ENCODE measurements at places on chromosomes 13 and 19.

- DNase-seq: no peak
Measured at GRCh38 chr13:102443249-102443648, 41.4 kb upstream of the FGF14 start.

DNA sequence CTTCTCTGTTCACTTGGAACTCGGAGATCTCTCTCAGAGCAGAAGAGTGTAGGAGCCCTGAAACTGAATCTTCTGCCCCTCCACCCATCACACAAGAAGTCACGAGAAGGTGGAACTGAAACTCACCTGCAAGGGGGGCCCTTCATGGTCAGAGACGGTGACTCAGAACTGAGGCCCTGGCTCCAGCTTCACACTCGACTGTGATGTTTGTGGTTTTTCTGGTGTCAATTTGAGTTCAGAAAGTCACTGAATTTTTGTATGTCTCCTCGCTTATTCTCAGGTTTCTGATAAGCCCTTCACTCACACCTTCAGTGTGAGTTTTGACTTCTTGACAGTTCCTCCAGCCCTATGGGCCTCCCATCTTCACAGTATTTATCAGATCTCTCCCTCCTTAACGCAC is 23.1 kb downstream of the SIGLEC5 start:
- peak; percentile 62 for DNase-seq

- DNase-seq: no peak
Measured at GRCh38 chr19:2716722-2717637, 4.2 kb downstream of the DIRAS1 start.

- no peak for DNase-seq
Measured at GRCh38 chr19:27741236-27741635, 1471.7 kb downstream of the UQCRFS1 start.

DNA sequence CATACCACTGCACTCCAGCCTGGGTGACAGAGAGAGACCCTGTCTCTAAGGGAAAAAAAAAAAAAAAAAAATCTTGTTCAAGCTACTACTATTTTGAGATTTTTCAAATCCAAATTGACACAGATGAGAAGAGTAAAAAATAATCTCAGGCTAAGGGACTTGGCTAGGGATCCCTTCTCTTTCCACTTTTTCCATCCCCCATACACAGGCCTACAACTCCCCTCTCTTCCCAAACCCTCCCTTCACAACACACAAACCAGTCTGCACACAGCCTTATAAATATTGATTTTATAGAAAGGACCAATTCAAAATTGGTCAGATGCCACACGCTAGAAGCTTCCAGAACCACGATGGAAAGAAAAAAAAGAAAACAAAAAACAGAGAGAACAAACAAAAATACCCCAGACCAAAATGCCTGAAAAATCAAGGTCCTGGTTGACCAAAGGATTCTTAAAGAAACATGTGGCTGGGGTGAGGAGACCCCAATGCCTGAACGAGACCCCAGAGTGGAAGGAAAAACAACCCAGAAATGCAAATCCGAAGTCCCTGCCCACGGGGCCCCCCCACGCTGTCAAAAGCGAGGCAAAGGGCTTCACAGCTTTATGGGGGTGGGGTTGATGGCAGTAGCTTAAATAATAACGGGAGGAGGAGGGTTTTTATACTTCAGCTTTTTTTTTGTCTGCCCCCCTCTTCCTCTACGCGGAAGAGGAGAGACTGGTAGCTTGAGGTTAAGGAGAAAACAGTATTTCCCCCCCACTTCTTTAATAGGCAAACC is 18.1 kb downstream of the QPCTL start:
- no peak for DNase-seq

- DNase-seq: no peak
Measured at GRCh38 chr13:49256841-49257240, 9.1 kb downstream of the CDADC1 start.

DNA sequence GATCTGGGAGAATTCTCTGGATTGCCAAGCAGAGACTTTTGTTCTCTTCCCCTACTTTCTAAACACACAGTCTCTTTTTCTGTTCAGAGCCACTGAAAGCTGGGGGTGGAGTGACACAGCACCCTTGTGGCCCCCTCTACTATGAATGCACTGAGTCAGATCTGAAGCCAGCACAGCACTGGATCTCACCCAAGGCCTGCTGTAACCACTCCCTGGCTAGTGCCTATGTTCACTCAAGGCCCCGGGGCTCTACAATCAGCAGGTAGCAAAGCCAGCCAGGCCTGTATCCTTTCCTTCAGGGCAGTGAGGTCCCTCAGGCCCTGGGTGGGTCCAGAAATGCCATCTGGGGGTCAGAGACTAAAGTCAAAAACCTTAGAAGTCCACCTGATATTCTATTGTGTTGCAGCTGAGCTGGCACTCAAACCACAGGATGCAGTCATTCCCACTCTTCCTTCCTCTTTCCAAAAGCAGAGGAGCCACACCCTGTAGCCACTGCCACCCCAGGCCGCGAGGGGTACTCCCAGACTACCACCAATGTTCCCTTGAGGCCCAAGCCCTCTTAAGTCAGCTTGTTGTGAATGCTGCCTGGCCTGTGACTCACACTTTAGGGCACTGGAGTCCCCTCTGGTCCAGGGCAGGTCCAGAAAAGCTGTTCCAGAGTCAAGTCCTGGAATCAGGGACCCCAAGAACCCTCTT is 110.1 kb upstream of the RXFP2 start:
- DNase-seq: no peak

GRCh38 chr19:17860331-17860992 is 752 bp downstream of the RPL18A start:
- no peak for DNase-seq

DNA sequence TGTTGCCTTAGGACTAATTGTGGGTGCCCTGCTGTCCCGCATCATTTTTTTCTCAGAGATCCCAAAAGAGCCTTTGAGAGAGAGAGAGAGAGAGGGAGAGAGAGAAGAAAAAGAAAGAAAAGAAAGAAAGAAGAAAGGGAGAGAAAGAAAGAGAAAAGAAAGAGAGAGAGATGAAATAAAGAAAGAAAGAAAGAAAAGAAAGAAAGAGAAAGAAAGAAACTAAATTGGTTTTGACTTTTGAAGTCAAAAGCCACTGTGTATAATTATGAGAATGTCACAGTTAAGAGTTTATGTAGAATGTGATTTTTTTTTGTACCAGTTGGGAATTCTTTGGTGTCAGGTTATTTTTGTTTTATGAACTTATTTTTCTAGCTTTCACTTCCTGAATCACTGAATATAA is 43.4 kb upstream of the AKAP11 start:
- DNase-seq: no peak

- no peak for DNase-seq
Measured at GRCh38 chr19:31306006-31306753, 43.1 kb downstream of the TSHZ3 start.

- DNase-seq: peak; percentile 85
Measured at GRCh38 chr13:114065141-114065925, 67.1 kb downstream of the RASA3 start.

- DNase-seq: no peak
Measured at GRCh38 chr19:51075998-51076397, 6.7 kb downstream of the KLK14 start.

- no peak for DNase-seq
Measured at GRCh38 chr13:38713046-38713445, 26.2 kb downstream of the FREM2 start.

- no peak for DNase-seq
Measured at GRCh38 chr19:51550848-51551672, 19.6 kb upstream of the SIGLEC6 start.

DNA sequence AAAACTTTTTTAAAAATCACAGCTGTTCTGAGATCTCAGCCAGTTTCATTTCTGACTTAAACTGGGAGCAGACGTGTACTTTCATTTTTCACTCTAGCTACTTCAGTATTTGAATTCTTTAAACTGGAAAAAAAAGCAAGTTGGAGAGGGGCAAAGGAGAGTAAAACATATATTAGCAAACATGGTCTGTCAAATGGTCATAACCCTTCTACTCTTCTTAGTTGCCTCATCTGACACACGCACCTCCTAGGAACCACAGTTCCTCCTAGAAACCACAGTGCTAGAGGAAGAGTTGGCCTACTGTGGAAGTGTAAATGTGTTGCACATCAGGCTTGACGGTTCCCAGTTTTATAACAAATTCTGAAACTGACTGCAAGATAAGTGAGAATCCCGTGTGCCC is 47.2 kb downstream of the TM9SF2 start:
- no peak for DNase-seq

- DNase-seq: no peak
Measured at GRCh38 chr13:101415358-101416174, 742 bp downstream of the NALCN start.

GRCh38 chr13:110046811-110047210 is 260.1 kb downstream of the COL4A1 start:
- DNase-seq: no peak

DNA sequence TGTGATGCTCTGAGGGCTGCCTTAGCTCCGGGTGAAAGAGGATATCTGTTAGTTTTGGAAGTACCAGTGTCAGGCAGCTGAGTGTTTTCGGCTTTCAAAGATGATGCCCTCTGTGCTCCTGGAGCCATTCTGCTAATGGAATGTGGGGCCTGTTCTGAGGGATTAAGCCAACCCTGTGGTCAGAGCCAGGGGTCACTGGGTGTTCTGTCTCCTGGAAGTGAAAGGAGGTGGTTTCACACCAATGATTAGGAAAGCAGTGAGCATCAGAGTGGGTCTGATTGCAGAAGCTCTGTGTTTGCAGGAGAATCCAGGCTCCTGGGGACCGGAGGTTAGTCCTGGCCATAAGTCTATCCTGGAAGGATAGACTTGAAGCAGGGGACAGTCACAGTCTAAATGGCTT is 94.6 kb downstream of the UQCRFS1 start:
- no peak for DNase-seq

DNA sequence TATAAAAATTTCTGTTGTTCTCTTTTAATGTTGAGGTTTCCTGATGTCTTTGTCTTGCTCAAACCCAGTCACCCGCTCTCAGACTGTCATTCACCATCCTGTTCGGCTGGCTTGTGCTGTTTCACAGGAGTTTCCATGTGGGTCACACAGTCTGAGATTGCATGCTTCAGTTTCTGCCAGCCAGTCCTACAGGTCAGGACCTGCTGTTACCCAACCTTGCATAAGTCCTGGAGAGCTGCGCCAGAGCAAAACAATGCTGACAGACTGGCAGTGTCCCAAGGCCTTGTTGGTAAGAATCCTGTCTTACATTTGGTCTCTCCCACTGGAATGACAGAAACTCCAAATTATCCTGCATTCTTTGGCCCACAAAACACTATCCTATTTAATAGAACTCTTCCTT is 340.0 kb upstream of the SLITRK5 start:
- DNase-seq: no peak

DNA sequence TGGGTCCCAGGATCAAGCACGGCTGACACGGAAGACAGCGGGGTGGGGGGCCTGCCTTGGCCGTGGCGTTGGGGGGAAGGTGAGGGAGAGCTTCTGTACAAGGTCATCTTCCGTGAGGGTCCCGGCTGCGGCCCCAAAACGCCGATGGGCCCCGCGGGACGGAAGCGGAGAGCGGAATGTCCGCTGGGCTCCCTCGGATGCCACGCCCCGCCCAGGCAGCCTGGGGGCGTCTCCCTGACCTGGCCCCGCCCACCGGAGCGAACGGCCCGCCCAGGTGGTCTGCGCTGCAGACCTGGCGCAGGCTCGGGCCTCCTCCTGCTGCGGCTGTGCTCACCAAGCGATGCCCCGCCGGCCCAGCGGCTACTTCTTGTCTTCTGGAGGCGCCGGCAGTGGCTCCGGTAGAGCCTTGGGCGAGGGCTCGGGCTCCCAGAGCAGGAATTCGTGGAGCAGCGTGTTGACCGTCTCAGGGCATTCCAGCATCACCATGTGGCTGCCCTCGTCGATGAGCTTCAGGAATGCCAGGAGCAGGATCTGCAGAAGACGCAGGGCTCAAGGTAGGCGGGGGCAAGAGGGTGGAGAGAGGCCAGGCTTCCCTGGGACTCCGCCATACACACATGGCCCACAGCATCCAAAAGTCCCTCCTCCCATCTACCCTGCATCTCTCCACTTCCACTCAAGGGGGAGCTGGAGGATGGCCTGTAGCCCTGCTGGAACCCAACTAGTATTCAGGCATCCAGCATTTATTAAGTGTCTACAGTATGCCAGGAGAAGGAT is 10.7 kb downstream of the ABHD8 start:
- peak; percentile 93 for DNase-seq

GRCh38 chr19:41319500-41320184 is 9.7 kb downstream of the CCDC97 start:
- DNase-seq: no peak

GRCh38 chr19:33392341-33393285 is 19.1 kb downstream of the CEBPG start:
- no peak for DNase-seq

DNA sequence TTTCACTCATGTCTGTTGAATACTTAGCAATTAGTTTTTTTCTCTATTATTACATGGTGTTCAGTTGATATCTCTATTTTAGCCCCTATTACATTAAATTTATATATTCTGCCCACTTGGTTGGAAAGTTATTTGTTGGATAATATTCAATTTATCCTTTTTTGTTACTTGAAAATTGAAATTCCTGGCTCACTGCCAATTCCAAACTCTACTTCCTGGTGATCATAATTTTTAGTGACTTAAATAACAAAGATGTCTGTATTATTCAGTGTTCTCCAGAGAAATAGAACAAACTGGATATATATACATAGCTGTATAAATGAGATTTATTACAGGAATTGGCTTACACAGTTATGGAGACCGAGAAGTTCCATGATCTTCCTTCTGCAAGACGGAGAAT is 93.6 kb downstream of the GPC5 start:
- no peak for DNase-seq

GRCh38 chr13:79434556-79434955 is 28.5 kb upstream of the RBM26 start:
- no peak for DNase-seq

DNA sequence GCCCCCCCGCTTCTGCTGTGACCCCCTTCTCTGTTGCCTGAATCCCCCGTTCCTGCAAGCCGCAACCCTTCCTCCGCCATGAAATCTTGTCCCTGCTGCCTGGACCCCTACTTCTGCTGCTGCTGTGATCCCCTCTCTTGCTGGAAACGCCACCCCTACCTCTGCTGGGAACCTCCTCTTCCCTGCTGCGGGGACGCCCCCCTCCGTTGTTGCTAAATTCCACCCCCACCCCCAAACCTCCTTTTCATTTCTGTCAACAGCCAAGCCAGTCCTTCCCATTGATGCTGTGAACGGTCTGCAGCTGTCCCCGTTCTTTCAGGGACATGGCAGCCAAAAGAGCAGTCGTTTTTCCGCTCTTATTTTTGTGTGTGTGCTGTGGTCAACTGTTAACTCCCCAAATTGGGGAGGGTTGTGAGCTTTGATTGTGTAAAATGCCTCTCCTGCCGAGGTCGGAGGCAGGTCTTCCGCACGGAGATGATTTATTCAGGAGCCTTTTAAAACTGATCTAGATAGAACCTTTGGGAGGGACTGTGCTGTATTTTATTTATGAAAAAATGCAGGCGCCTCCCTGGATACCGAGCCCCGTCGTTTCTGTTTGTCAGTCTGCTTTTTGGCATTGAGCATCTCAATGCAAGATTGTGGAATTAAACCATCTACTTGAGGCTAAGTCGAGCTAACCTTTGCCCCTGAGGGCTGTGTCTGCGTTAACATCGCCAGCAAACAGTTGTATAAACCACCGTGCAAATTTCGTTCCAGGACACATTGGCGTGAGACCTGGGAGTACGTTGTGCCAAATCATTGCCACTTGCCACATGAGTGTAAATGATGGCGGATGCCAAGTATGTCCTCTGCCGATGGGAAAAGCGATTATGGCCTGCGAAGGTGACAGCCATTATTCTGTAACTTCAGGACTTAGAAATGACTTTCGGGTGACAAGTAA is 27.9 kb upstream of the NDUFS7 start:
- DNase-seq: peak; percentile 40

Measured in stimulated activated CD8-positive, alpha-beta memory T cell treated with anti-CD3 and anti-CD28 coated beads, Interleukin-4, amount 100 ng/mL, for 48 hours (primary cell).